LoVo (cell line): ENCODE measurements at places on chromosomes 16 and 17.

GRCh38 chr17:18155179-18155578, 28.4 kb upstream of the ALKBH5 start:
- no peak for DNase-seq

- peak; percentile 39 for DNase-seq
Observed at GRCh38 chr17:69523244-69523861, 108.9 kb downstream of the MAP2K6 start.

DNA sequence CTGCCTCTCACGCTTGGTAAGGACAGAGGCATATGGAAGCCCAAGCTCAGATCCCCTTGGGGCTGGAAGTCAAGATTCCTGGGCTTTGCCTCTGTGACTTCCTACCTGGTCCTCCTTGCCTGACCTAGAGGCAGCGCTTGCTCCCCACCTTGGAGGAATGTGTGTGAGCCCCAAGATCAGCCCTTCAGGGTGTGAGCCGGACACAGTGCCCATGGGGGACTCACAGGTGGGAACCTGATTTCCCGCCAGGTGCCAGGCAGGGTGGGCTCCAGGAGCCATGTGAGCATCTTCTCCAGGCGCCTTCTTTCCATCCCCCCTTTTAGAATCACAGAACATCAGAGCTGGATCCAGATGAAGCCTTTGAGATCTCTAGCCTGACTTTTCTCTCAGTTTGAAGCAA, 10.2 kb downstream of the CD300LG start:
- DNase-seq = no peak

DNA sequence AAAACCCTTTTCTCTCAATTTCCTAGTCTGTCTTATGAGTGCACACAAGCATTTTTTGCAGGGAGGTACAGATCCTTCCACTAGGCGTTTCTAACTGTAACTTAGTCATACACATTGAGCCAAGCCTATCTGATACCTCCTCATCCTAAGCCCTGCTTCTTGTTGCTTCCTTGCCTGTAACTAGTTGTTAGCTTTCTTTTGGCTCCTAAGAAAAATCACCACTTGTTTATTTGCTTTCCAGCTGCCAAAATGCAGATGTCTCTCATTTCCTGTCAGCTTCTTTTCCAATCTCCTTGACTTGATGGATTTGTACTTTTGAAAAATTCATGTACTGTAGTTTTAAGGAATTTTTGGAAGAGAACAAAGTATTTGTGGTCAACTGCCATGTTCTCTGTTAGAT, 73.7 kb downstream of the TNRC6C start:
- DNase-seq = no peak

GRCh38 chr17:916315-916714, 63.3 kb downstream of the NXN start:
- no peak for DNase-seq

- no peak for DNase-seq
Observed at GRCh38 chr16:67016681-67017420, 12.1 kb upstream of the CBFB start.

- DNase-seq = no peak
Observed at GRCh38 chr17:50268743-50269275, 5.5 kb upstream of the TMEM92 start.

- DNase-seq = no peak
Observed at GRCh38 chr17:45234641-45235415, 13.1 kb downstream of the FMNL1 start.

DNA sequence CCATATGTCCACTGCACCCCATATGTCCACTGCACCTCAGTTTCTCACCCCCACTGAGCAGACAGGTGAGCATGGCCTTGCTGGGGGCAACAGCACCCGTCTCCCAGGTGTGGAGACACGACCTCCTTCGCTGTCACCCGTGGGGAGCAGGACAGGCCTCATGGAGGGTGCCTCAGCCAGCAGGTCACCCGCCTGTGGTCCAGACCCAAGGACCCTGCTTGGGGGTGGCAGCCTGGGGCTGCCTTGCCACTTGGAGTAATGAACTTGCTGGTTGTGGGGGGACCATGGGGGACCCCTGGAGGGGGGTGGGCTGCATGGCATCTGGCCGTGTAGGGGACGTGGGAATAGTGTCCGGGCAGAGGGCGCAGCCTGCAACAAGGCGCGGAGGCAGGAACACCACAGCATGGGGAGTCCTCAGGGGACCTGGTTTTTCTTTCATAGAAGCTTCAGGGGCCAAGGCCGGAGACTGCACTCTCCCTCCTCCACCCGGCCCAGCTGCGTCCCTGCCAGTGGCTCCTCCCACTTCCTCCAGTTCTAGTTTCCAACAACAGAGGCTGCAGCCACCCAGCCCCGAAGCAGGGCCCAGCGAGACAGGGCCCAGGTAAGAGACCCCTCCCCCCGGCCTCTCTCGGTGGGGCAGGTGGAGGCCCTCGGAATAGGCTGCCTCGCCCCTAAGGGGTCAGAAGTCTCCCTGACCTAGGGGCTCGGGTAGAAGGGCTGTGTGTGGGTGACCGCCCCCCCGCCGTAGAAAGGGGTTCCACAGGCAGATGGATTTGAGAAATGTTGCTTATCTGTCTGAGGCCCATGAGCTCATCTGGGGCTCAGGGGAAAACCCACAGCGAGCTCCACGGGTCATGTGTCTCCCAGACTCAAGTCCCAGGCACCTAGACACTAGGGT, at the start of gene NHLRC4:
NHLRC4 (plus strand) TSS at position 531 of the 898 bp plus-strand sequence. CDS start 1,043 bp downstream, outside the sequence.
- DNase-seq = no peak

DNA sequence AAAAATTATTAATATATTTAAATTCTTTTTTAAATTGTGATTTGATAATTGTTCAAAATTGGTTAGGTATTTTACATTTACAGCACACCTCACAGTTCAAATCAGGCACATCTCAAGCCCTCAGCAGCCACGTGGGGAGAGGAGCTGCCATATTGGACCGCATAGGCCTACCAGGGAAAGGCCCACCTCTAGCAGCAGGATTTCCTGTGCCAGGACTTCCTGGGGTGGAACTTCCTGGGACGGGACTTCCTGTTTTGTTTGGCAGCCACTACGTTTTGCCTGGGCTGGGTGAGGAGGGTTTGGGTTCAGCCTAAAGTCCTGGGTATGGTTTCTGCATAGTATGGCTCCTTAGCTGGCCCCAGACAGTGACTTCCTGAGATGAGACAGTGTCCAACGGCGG, 298.5 kb upstream of the FOXF1 start:
- DNase-seq = no peak

GRCh38 chr17:78908426-78908825, 5.4 kb upstream of the CEP295NL start:
- no peak for DNase-seq

DNA sequence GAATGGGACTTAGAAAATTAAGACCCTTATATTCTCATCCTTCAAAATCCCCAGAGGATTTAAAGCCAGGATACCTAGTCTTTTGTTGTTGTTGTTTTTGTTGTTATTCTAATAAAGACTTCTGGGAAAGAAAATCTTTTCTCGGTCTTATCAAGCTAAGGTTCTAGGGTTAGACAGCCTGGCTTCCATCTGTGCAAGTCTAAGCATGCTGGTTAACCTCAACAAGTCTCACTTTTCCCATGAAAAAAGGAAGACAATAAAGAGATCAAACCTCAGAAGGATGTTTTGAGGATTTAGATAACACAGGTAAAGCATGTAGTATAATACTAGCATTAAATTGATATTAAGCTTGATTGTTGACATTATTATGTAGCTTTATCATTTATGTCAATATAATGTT, 486.4 kb upstream of the SOX9 start:
- no peak for DNase-seq

- DNase-seq = no peak
Observed at GRCh38 chr17:69468207-69468606, 53.7 kb downstream of the MAP2K6 start.

- no peak for DNase-seq
Observed at GRCh38 chr17:76161619-76162266, 20.7 kb upstream of the FOXJ1 start.

GRCh38 chr16:53501216-53501859, 1.7 kb downstream of the AKTIP start:
- no peak for DNase-seq

DNA sequence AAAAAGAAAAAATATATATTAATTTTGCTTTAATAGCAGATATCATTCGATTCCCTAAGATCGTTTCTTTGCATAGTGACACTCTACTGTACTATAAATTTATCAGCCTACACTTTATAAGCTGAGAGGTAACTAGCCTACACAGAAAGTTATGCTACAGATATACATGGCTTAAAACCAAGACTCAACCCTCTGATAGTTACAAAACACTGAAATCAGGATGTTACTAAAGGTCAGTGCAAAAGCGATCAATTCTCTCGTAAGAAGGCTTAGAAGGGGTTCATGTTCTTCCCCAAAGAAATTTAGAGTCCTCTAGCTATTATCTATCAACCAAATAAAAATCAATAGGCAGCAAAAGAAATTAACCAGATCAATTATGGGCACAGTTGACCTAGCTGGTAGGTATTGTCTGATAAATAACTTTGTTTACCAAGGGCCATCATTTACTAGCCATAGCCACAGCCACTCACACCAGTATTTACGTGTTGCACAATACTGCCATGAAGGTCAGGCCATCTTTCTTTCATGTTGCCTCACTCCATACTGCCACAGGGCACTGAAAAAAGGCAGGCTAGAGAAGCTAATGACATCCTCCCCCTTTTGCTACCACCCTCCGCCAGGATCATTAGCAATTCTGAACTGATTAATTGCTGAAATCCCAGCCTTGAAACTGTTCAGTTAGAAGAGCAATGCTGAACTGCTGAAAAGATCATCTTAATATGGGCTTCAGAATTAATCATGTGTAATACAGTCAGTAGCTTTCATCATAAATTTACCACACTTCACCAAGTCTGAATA, 43.7 kb downstream of the RND2 start:
- DNase-seq = no peak

GRCh38 chr17:45098081-45098868, 34.0 kb downstream of the PLCD3 start:
- DNase-seq = no peak

GRCh38 chr17:45129426-45129939, 2.8 kb downstream of the PLCD3 start:
- DNase-seq = peak; percentile 54

DNA sequence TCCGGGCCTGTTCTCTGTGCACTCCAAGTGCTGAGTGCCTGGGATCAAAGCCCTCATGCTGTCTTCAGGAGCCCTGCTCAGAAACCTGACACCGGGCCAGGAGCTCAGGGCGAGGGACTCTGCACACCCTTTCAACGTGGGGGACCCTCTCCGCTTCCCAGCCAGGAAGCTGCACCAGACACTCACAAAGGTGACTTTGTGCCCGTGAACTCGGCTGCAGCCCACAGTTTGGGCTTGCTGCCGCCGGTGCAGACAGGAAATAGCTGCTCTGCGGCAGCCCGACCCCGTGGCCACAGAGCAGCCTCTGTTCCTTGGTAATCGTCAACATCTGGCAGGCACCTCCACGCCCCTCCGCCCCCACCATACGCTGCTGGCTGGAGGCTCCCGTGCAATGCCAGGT, 93.4 kb upstream of the METRNL start:
- no peak for DNase-seq

- no peak for DNase-seq
Observed at GRCh38 chr17:55177159-55177854, 87.5 kb upstream of the HLF start.

- no peak for DNase-seq
Observed at GRCh38 chr16:66585481-66586239, 6.4 kb downstream of the CMTM2 start.

DNA sequence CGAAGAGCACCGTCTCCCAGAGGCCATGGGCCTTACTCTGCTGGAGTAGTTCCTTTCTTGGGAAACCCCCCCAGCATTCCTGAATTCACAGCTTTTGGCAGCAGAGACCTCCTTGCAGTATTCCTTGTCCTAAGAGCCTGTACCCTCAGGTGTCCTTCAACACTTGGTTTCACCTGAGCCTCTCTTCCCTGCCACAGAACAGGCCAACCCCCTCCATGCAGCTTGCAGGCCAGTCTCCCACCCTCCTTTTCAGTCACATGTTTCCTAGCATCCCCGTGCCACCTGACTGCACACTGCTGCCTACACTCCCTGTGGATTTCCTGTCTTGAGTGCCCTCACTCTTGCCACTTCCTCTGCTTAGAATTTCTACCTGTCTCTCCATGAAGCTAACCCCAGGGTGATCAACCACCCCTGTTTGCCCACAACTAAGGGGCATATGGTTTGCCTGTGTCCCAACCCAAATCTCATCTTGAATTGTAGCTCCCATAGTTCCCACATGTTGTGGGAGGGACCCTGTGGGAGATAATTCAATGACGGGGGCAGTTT, 65.5 kb downstream of the DYNLRB2 start:
- no peak for DNase-seq

GRCh38 chr17:62656446-62656845, 29.0 kb downstream of the MRC2 start:
- DNase-seq = no peak

DNA sequence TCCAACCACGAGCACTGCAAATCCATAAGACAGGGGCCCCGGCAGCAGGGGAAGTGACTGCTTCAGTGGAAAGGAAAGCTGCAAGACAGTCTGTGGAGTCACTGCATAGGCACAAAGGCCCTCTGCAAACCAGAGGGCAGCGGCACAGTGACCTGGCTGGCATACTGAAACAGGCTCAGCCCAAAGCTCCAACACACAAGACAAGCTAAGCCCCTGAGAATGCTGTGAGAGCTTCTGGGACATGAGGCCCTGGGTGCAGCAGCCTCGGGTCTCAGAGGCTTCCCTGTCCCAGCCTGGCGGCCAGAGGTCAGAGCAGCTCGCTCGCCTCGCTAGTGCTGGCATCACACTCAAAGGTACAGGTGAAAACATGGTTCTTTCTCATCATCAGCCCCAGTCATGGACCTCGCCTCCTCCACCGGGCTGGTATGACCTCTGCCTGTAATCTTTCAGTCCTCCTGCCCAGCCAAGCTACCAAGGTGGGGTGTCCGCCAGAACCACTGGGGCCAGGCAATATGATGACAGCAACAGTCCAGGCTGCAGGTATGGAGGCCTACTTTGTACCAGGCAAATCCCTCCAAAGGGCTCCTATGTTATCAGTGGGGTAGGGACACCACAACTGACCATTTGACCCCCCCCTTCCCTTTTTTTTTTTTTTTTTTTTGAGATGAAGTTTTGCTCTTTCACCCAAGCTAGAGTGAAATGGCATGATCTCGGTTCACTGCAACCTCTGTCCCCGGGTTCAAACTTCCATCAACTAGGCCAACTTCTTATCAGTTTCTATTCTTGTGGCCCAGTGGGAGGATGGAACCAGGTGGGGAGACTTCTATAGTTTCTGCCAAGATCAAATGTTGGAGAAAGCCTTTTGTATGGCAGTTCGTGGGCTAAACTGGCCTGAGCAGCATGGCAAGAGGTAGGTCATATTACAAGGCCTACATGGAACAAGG, 19.2 kb downstream of the ST3GAL2 start:
- no peak for DNase-seq

GRCh38 chr16:86383488-86384262, 126.7 kb upstream of the FOXF1 start:
- DNase-seq = peak; percentile 2

GRCh38 chr17:70286391-70286790, 117.1 kb downstream of the KCNJ2 start:
- no peak for DNase-seq

GRCh38 chr16:27720731-27721530, 171.0 kb downstream of the KATNIP start:
- DNase-seq = no peak
